ENCODE measurements at places on chromosomes 12 and 14. TPM values are rescaled to one million over a fixed set of nuclear protein-coding genes. Genes with fewer than 3 reads are reported as not detected.

Gene SCYL2
- total RNA-seq = 48.4 TPM

- DNase-seq = no peak
Observed at GRCh38 chr12:51867371-51867770, 18.9 kb upstream of the FIGNL2 start.

Gene SIRT4
- total RNA-seq = 0.97 TPM

GRCh38 chr12:117127933-117128823, 29.0 kb upstream of the TESC start:
- DNase-seq = no peak

GRCh38 chr14:23129759-23130316, 10.8 kb upstream of the CEBPE start:
- no peak for DNase-seq

DNA sequence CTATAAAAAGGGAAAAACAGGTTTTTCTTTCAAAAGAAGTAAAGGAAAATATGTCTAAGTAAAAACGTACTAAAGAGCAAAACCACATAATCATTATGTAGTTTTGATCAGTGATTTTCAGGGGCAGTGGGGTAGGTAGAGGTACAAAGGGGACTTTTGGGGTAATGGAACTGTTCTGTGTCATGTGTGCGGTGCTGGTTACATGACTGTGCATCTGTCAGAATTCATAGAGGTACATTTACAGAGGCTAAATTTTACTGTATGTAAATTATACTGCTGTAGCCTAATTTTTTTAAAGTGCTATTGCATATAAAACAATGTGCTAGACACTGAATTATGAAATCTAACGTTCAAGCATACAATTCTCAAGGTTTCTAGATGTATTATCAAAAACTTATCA, 2.0 kb downstream of the ESR2 start:
- DNase-seq = no peak

- no peak for DNase-seq
Observed at GRCh38 chr12:4909734-4910501, at the start of gene KCNA1. Gene KCNA1 (plus strand): TSS chr12:4909905. CDS start chr12:4911379, 1,474 bp downstream.

Gene METTL25
- 8.8 TPM for total RNA-seq

GRCh38 chr14:59214702-59215302, 26.3 kb downstream of the DAAM1 start:
- DNase-seq = no peak

Gene RERGL
- total RNA-seq = not detected

Gene C12orf50
- not detected for total RNA-seq

Gene GPR84
- not detected for total RNA-seq

Gene CPNE6
- not detected for total RNA-seq

GRCh38 chr12:58028294-58028693, 86.9 kb downstream of the ATP23 start:
- no peak for DNase-seq

Gene ABCC9
- 0.89 TPM for total RNA-seq

- DNase-seq = no peak
Observed at GRCh38 chr14:75566321-75566720, 12.1 kb upstream of the FLVCR2 start.

DNA sequence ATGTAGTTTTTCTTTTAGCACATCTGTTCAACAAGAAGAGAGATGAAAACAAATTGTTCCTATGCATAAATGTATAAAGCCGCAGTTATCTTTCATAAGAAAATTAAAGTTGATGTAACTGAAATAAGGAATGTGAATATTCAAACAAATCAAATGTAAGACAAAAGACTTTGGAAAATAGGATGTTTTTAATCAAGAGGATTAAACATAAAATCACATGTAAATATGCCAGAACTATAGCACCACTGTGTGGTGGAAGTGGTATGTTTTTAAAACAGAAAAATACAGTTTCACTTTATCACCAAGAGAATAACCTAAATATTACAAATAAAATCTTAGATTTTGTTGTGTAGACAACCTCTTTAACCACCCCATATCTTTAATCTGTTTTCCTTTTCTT, 40.4 kb downstream of the CAPS2 start:
- DNase-seq = no peak

- DNase-seq = no peak
Observed at GRCh38 chr14:94598816-94599655, 13.2 kb upstream of the SERPINA3 start.

Gene LBHD2
- total RNA-seq = not detected

Gene IL26
- 0.34 TPM for total RNA-seq

Gene ERBB3
- 0.97 TPM for total RNA-seq

DNA sequence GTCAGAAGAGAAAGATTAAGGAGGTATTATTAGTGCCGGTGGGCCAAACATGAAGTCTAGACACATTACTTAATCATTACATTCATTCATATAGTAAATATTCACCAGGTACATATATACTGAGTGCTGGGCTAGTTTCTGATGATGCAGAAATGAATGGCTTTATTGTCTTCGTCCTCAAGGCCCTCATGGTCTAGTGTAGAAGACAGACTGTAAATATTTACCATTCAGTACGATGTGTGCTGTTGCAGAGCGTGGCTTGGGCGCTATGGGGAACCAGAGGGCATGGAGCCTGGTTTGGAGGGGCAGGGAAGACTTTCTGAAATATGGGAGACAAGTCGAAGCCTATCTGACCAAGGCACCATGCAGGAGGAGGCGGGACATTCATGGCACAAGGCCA, 37.0 kb upstream of the TCL1B start:
- DNase-seq = no peak

DNA sequence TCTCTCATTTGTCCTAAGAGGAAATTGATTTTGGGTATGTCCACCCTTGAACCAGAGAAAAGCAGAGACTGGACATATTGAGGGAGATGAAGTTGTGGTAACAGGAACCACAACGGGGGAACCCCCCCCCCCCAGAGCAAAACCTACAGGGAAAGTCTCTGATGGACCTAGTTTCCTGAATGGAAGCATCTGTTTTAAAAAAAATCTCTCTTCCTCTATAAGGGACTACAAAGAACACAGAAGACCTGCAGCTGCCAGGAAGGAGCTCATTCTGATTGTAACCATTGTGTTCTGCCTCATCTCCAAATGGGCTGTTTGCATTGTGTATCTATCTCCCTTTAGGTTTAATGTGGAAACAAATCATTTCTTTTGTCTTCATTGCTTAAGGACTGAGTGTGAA, 13.4 kb downstream of the C1S start:
- no peak for DNase-seq

Gene FAM90A1
- total RNA-seq = not detected

- no peak for DNase-seq
Observed at GRCh38 chr14:34981743-34982420, 910 bp upstream of the SRP54 start.

Gene MYRFL
- not detected for total RNA-seq

Gene CLEC14A
- total RNA-seq = not detected

- no peak for DNase-seq
Observed at GRCh38 chr12:121535150-121536053, 45.4 kb downstream of the KDM2B start.

Gene DCAF4
- total RNA-seq = 17.5 TPM

DNA sequence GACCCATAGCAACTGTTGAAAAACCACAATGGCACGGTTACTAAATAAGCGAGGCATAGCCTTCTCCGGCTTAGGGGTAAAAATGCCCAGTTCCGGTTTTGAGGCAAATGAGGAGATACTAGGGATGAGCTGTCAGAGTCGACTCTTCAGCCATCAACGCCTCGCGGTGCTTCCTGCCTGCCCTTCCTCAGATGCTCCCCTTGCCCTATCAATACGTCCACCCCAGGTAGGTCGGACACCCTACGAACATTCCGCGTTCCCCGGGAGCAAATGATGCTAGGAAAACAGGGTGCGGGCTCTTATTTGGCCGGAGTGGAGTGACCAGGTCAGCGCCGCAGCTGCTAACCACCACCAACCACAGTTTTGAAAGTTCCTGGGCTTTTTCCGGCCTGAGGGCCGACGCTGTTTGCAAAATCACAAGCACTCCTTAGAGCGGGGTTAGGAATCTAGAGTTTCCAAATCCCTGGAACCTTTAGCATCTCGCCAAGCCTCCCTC, 1.2 kb downstream of the SRSF9 start:
- DNase-seq = no peak

GRCh38 chr14:36511981-36512584, 7.9 kb downstream of the NKX2-1 start:
- DNase-seq = no peak

Gene GLRX5
- total RNA-seq = 55.1 TPM

DNA sequence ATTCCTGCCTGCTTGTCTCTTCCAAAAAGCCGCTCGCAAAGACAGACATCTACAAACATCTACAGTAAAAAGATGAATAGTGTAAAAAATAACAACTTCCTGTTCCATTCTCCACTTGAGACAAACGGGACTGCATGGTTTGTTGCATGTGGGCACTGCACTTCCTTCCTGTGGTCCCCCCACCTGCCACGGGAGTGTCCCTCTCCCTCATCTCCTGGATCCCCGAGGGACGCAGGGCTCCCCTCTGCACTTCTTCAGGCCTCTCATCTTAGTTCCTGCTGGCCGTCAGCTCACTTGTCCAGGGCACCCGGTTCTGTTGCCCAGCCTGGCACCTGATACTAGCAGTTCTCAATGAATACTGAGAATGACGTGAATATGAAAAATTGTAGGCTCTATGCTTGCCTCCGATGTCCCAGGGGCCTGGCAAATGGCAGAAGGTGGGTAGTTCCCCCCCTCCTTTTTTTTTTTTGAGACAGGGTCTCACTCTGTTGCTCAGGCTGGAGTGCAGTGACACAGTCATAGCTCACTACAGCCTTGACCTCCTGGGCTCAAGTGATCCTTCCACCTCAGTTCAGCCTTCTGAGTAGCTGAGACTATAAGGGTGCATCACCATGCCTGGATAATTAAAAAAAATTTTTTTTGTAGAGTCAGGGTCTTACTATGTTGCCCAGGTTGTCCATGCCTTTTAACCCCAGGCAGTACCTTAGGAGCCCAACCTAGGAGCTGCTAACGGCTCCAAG, 3.5 kb upstream of the KLC1 start:
- no peak for DNase-seq

Gene PLBD1
- 0.13 TPM for total RNA-seq

- no peak for DNase-seq
Observed at GRCh38 chr14:99784508-99784907, 8.7 kb upstream of the EML1 start.

GRCh38 chr12:126608607-126609175, 1543.5 kb downstream of the AACS start:
- no peak for DNase-seq

DNA sequence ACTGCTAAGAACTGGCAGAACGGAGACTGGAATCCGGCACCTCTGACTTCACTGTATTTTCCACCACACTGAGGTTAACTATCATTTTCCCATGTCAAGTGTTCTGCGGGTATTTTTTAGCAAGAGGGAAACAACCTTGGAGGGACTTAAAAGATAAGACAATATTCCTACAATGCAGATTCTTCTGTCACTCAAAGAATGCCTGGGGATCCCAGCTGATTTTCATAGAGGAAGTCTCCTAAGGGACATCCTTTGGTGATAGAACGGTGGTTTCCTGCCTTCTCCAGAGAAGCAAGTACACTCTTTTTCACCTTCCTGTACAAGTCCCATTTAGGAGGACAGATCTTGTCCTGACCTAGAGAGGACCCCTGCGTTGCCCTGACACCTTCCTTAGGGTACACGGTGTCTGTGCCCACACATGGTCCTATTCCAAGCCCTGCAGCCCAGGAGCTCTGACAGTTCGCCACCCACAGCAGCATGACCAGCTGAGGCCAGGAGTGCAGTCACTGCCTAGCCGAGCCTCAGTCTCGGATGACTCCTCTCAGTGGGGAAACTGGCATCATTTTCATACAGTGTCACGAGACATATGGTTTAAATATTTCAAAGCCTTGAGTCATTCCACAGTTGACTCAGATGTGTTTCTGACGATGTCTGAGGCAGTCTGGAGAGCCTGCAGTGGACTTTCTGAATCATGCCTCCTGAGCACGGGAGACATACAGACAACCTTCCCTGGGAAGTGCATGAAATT, 181.3 kb upstream of the FKBP4 start:
- peak; percentile 88 for DNase-seq

GRCh38 chr12:131803961-131804521, 24.2 kb upstream of the MMP17 start:
- DNase-seq = no peak

DNA sequence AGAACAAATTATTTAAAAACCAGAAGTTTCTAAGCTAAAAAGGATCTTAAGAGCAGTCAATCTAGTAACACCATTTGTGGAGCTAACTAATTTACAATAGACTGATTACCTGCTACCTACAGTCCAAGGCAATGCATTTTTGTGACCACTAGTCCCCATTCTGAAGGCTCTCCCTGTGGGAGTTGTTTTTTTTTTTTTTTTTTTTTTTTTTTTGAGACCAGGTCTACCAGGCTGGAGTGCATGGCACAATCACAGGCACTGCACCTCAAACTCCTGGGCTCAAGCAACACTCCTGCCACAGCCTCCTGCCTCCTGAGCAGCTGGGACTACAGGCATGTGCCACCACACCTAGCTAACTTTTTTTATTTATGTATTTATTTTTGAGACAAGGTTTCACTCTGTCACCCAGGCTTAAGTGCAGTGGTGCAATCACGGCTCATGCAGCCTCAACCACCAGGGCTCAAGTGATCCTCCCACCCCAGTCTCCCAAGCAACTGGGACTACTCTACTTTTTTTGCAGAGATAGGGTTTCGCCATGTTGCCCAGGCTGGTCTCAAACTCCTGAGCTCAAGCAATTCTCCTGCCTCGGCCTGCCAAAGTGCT, 3.9 kb downstream of the GNPTAB start:
- DNase-seq = no peak

DNA sequence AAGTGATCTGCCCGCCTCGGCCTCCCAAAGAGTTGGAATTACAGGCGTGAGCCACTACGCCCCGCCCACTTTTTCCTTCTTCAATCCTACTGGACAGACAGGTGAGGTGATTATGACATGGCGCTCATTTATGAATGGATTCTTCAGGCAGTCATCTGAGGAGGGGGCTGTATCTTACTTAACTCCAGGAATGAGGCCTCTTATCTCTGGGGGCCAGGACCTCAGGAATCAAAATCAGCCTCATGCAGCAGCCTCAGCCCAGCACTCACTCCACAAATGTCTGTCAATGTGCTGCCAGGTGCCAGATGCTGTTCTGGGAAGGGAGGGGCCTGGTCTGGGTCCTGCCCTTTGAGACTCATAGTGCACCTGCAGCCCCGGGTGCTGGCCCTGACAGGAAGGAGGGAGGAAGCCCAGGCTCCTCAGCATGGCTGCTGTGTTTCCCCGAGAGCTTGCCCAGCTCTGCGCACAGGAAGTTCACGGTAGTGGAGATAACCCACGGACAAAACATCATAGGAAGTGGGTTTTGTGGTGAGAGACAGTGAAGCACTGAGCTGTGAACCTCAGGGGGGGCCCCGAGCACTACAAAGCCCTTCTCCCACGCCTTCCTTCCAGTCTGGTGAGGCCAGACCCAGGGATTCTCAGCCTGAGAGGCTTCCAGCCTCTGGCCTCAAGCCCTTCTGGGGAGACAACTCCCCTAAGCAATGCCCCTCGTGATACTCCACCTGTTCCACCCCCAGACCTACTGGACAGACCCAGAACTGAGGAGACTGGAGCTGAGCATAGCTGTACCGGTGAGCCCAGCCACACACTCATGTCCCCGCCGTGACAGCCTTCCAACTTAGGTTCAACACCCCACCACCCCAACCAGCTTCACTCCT, 22.3 kb downstream of the GALNT6 start:
- no peak for DNase-seq

Measured in osteocyte (in vitro differentiated cells).